Fibroblast of lung (primary cell): ENCODE measurements at places on chromosomes 1 and 21. TPM values are rescaled to one million over a fixed set of nuclear protein-coding genes. Genes with fewer than 3 reads are reported as not detected.

GBP7 gene
- not detected in 2 replicates for polyA plus RNA-seq

IRF6 gene
- 0.87 and 1.00 TPM in 2 replicates for polyA plus RNA-seq

TMEM50B gene
- polyA plus RNA-seq: 45.5 and 60.8 TPM in 2 replicates

GLMN gene
- 8.1 and 9.1 TPM in 2 replicates for polyA plus RNA-seq

BEST4 gene
- polyA plus RNA-seq: 0.10 and 0.11 TPM in 2 replicates

ARPC5 gene
- polyA plus RNA-seq: 242 and 350 TPM in 2 replicates

TBX19 gene
- 0.47 and 0.94 TPM in 2 replicates for polyA plus RNA-seq

NEGR1 gene
- 9.4 and 10.6 TPM in 2 replicates for polyA plus RNA-seq

CLDN19 gene
- not detected in 2 replicates for polyA plus RNA-seq

GSTM1 gene
- 0.55 and 38.0 TPM in 2 replicates for polyA plus RNA-seq

KCNJ6 gene
- 0.03 and 7.6 TPM in 2 replicates for polyA plus RNA-seq

CR1 gene
- polyA plus RNA-seq: not detected in 2 replicates

CACNA1S gene
- polyA plus RNA-seq: not detected in 2 replicates

IL22RA1 gene
- polyA plus RNA-seq: 0.03 and 0.06 TPM in 2 replicates
